Fibroblast of skin of right biceps (primary cell): ENCODE measurements at places on chromosomes 5 and 9.

GRCh38 chr5:120604884-120605283 lies 140.8 kb downstream of the PRR16 start:
- DNase-seq = peak; percentile 98

DNA sequence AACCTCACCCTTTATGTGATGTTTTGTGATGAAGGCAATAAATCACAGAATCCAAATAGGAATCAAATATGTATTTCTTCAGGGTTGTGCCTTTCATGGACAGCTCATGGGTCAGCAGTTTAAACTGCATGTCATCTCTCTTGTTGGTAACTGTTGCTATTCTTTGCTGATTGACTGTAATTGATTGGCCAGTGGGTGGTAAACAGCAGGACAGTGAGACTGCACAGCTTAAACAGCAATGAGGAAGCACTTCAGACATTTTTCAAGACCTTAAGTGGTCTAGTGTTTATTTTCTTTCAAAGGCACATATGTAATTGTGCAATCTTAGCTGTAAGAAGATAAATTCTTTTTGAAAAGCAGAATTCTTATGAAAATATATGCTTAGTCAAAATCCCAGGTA lies 260.5 kb downstream of the COX7C start:
- DNase-seq = no peak

DNA sequence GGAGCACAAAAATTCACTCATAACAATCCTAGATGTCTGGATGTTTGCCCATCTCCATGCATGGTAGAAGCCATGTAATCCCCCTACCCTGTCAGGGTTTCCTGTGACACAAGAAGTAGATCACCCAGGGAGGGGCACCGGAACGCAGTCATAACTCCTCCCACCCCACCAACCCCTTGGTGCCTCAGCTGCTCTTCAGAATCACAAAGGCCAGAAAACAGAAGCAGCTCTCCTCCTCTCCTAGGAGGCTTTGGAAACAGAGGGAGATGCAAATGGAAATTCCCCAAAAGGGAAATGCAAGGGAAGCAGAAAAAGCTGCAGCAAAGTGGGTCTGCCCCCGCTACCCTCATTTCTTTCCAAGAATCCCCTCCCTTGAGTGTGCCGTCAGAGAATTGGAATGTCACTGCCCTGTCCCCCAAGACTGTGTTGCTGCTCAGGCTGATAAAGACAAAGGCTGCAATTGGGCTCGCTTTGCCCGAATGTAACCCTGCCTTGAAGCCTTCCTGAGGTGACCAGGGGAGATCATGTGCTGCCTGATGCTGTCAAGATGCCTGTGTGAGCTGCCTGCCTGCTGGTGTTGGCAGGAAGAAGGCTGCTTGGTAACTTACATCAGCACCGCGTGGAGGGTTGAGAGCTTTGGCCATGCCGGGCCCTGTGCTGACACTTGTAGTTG lies 65.5 kb upstream of the ABCA1 start:
- DNase-seq = peak; percentile 82

DNA sequence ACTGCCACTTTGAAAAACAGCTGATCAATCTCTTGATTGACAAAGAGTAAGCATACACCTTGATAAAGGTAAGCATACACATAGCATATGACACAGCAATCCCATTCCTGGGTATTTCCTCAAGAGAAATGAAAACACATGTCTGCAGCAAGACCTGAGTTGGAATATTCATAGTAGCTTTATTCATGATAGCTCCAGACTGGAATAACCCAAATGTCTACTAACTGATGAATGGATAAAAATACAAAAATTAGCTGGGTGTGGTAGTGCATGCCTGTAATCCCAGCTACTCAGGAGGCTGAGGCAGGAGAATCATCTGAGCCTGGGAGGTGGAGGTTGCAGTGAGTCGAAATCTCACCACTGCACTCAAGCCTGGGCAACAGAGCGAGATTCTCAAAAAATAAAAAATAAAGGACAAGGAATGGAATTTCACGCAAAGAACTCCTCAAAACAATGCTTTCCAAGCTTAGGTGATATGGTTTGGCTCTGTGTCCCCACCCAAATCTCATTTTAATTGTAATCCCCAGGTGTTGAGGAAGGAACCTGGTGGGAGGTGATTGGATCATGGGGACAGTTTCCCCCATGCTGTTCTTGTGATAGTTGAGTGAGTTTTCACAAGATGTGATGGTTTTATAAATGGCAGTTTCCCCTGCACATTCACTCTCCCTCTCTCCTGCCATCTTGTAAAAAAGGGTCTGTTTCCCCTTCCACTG lies 41.1 kb upstream of the LHFPL2 start:
- no peak for DNase-seq

- no peak for DNase-seq
These were observed 28.1 kb upstream of the C9orf72 start for GRCh38 chr9:27601396-27601795.

GRCh38 chr5:58009754-58010153 lies 450.1 kb downstream of the PLK2 start:
- DNase-seq = no peak

DNA sequence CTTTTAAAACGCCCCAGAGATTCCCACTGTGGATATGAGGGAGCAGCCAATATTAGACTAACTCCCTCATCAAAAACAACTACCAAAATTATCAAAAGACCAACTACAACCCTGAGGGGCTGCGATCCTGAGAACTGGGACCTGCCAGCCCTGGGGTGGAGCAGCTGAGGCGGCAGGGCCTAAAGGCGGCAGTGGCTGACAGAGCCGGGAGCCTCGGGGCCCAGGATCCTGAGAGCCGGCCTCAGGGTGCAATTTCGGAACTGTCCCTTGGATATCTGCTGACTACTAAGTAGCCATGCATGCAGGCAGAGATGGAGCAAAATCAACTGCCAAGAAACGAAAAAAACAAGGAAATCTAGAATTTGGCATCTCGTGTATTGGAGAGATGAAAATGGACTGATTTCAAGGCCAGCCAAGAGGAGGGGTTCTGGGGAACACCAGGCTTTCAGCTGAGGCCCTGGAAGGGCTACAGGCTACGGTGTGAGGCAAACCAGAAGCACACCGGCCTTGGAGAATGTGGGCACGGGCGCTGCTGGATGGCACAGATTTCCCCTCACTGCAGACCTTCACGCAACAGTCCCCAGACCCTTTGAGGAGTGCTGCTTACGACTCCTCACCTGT lies 63.6 kb upstream of the UBAC1 start:
- no peak for DNase-seq

DNA sequence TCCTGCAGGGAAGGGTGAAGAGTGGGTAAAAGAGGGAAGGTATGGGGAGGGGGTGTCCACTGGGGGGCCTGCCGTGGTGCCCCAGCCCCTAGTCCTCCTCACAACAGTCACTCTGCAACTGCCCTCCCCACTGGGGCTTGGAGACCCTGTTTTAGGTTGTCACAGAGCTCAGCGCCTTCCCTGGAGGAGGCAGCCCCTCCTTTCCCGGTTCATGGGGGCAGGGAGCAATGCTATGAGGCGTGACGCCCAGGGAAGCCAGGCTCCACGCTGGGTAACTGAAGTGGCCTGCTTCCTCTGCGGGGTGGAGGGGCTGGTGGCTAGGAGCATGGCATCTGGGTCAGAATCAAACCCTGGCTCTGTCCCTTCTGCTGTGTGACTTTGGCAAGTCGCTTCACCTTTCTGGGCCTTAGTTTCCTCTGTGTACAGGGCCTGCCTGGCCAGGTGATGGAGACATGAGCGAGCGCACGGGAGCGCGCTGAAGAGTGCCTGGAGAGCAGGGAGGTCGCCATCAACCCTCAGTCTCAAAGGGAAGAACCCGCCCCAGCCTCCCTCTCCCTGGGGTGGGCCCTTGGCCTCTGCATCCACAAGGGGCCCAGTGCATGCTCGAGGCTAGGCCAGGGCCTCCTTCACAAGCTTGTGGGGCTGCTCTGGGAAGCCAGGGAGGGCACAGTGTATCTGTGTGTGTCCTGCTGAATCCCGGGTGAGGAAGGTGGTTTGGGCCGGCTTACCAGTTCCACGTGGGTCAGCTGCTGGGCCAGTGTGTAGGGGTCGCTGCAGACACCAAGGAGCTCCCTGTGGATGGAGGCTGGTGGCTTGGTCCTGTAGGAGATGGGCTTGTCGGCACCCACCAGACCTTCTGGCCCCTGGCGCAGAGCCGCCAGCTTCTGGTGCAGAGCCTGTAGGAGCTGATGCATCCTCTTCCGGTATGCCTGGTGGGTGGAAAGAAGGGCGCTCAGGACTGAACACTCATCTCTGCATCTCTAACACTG lies 56.4 kb upstream of the RNF130 start:
- DNase-seq = no peak

DNA sequence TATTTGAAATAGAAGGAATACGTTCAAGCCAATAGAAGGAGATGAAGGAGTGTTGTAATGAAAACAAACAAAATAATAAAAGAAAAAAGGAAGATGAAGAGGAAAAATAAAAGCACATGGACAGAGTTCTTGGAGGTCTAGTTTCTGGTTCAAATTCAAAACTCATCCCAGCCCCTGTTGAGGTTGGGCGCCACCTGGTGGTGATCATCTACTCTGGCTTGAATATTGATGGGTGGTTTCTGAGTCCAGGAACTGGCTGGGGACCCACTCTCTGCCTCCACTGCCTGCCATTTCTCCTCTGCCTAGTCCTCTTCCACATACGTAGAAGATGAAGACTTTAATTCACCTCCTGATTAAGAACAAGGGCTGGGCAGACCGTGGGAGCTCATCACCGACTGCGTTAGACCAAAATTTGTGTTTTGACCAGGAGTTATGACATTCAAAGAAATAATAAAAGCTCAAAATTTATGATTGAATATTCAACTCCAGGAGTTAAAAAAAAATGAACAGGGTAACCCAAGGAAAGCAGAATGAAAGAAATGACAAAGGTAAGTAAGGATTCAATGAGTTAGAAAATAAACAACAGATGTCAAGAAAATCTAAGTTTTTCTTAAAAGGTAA lies 99.0 kb upstream of the SLC1A3 start:
- DNase-seq = peak; percentile 70

- DNase-seq = peak; percentile 32
These were observed 594 bp downstream of the FAM120A start for GRCh38 chr9:93451849-93452709.

DNA sequence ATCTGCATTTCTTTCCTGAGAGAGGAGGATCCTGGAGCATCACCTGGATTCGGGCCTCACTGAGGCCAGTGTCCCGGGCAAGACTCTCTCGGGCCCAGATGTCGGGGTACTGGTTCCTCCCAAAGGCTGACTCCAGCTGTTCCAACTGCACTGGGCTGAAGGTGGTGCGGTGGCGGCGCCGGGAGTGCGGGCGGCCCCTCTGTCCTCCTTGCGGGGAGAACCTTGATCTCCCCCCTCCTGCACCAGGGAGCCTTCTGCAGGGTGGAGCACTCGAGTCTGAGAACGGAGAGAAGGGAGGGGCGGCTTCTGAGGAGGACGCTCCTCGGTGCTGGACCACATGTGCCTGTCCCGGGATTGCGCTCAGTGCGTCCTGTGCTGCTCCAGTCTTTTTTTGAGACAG lies 2.0 kb downstream of the PROP1 start:
- DNase-seq = no peak

- DNase-seq = no peak
These were observed 460.4 kb downstream of the CTNND2 start for GRCh38 chr5:11443831-11444230.

DNA sequence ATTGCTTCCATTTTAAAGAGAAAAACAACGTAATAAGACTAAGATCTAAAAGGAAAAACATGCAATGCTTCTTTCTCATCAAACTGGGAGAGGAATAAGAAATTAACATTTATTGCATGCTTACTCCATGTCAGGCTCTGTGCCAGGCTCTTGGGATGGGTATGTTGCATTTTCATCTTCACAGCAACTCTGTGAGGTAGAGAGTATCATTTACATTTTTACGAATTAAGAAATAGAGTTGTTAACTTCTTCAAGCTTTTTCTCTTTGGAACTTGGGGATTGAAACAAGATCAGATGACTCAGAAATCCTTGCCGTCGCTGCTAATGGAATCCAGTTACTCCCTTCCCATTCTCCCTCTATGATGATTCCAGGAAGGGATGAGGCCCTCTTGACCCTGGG lies 39.5 kb downstream of the PDE8B start:
- no peak for DNase-seq

DNA sequence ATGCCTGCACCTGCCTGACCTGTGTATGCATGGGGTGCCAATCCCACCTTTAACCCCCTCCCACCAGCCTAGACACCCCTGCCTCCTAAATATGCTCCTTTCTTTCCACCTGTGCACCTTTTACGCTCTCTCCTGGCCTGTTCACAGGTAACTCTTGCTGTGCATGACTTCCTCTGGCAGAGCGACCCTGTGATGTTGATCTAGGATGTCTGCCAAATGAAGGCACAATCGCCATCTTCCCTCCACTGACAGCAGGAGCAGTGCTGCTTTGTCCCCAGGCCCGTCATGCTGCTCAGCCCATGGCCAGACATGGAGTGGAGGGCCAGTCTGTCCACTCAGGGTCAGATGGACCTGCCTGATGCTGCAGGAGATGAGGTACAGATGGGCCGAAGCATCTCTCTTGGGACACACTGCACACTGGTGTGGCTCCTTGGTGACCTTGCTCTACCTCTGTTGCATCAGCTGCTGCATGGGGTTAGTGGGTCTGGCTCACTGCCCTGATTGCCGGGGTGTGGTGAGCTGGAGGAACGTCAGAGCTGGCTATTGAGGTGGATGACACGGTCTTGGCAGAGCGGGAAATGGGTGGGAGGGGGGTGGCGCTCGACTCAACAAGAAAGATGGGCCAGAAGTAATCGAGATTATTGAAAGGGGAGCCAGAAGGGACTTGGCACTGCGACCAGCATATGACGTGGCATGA lies 101.7 kb upstream of the PITX1 start:
- DNase-seq = peak; percentile 57

DNA sequence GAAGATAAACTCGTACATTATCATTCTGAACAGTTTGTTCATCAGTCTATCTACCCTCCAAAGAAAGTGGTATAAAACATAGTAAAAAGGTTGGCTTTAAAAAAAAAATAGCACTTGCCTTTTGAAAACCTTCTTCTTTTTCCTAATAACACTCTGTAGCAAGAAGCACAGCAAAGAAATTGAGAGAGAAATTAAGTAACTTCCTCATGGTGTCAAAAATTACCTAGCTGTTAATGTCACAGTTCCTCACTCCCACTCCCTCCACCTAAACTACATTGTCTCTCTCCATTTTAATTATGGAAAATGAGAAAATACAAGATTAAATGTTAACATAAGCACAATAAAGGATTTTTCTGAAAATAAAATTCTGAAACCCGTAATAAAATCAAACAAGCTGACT lies 72.2 kb downstream of the CERT1 start:
- DNase-seq = no peak

- no peak for DNase-seq
These were observed 1844.3 kb downstream of the MAT2B start for GRCh38 chr5:165349735-165350134.

GRCh38 chr5:140347360-140347759 lies 957 bp upstream of the HBEGF start:
- no peak for DNase-seq

DNA sequence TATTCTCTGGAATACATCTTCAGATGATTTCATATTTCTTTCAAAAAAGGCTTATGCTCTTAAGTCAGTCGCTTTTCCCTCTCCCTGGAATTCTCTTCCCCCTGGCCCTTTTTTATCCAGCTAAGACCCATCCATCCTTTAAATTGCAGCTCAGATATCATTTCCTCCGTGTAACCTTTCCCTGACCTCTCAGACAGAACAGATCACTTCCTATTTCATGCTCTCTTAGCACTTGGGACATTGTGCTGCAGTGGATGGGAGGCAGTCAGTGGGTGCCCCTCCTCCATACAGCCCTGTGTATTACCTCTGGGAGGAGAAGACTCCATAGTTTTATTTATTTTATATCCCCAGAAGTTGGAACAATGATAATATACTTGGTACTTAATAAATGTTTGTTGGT lies 423.4 kb downstream of the ISL1 start:
- no peak for DNase-seq

- DNase-seq = peak; percentile 49
These were observed 28.5 kb upstream of the NKD2 start for GRCh38 chr5:980001-980588.

- DNase-seq = no peak
These were observed 28.9 kb downstream of the ZNF366 start for GRCh38 chr5:72478276-72478675.
